AG08395 (cell line): ENCODE measurements at places on chromosomes 6 and 20.

DNA sequence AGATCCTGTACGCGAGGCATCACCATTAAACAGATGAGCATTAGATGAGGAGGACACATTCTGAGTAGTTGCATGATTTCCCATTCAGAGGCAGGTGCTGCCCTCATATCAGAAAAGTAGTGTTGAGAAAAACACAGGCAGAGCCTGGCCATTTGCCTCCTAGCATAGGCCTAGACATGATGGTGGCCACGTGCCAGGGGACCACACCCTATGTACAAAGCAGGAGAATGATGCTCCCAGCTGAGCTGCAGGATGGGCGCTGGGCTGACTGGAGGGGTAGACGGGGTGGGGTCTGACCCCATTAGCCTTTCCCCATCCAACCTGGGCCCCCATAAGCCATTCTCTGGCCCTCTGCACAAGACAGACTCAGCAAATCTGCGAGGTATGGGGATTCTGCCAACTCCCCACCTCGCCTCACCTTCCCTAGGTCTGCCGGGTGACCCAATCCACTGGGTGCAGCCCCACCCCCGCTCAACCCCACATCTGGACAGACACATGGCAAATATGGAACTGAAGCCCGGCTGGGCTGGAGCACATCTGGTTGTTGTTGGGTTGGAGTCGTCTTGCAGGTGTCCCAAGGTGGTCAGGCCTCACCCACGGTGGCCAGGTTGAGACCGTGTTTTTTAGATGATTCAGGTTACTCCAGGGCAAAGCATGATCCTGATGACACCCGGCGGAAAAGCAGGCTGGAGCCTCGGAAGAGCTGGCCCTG is 13.9 kb downstream of the PI16 start:
- DNase-seq: no peak

GRCh38 chr6:143026696-143027449 is 33.8 kb upstream of the AIG1 start:
- DNase-seq: no peak

- peak; percentile 60 for DNase-seq
Measured at GRCh38 chr6:32886681-32887383, 32.8 kb downstream of the PSMB9 start.

- no peak for DNase-seq
Measured at GRCh38 chr6:110334423-110335180, 23.5 kb downstream of the METTL24 start.

DNA sequence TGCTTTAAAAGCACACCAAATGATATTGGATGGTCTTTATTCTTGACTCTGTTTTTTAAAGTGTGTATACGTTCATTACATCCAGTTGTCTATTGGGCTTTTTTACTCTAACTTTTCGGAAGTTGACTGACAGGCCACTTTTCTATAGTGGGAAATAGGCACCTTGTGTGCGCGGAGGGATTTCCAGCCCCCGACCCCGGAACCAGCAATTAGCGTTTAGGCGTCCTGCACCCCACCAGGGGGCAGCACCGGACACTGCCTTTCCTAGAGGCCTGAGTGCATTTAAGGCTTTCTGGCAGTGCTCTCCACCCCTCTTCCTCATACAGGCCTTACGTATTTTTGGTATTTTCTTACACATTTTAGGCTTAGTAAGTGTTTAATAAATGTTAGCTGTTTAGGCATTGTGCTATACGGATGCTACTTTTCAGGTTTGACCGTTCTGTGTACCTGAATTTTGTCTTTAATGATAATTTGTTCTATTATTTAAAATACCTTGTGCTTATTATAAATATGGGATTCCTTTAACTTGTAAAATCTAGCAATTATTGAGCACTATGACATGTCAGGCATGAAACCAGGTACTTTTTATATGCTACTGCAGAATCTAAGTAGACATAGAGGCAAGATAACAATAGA is 231.8 kb downstream of the BCKDHB start:
- DNase-seq: no peak

DNA sequence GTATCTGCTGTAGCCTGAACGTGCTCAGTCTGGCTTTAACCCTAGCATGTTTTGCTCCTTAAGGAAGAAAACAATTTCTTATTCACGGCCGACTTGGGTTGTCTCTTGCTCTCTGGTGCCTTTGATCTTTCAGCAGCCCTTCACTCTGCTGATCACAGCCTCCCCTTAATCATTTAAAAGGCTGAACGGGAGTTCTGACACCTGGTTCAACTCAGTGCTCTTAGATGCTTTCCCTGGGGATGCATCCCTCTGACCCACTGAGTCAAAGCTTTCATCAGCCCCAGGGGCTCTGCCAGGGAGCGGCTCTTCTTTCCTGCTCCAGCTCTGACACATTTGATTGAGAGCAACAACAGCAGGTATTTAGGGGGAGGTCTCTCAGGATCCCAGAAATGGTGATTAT is 79.0 kb upstream of the FYN start:
- no peak for DNase-seq

- DNase-seq: no peak
Measured at GRCh38 chr20:24134284-24134683, 145.7 kb upstream of the GGTLC1 start.

GRCh38 chr20:51303731-51304670 is 238.5 kb downstream of the NFATC2 start:
- DNase-seq: no peak

GRCh38 chr20:60851826-60852704 is 400.0 kb upstream of the CDH4 start:
- no peak for DNase-seq

DNA sequence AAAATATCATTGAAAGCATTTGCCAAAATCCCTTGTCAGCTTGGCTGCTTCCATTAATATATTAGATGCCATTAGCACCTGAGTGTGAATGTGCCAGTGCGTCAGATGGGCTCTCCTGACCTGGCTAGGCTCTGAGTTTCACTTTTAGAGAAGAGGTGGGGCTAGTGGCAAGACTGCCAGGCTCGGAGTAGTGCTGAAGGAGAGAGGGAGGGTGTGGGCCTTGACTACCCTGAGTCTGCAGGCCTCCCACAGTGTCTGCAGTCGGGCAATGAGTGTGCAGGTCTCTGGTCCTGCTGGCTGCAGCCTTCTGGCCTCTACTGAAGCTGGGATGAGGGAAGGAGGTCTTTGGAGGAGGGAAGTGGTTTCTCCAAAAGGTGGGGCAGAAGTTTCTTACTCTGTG is 34.6 kb upstream of the PNPLA1 start:
- no peak for DNase-seq

DNA sequence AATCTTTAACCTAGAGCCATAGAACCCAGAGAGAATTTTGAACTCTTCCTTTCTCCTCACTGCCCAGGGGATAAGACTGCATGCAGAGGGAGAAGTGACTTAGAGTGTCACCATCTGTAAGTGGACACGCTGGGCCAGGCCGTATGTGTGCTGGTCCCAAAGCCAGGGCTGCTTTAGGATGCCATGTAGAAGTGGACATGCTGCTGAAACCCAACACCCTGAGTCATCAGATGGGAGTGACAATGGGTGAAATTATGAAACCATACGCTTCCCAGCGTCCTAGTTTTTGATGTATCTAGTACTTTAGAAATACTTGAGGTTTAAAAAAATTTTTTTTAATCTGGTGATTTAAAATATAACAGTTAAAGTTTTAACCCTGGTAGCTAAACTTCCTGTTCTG is 191.1 kb downstream of the FNDC1 start:
- DNase-seq: peak; percentile 48

DNA sequence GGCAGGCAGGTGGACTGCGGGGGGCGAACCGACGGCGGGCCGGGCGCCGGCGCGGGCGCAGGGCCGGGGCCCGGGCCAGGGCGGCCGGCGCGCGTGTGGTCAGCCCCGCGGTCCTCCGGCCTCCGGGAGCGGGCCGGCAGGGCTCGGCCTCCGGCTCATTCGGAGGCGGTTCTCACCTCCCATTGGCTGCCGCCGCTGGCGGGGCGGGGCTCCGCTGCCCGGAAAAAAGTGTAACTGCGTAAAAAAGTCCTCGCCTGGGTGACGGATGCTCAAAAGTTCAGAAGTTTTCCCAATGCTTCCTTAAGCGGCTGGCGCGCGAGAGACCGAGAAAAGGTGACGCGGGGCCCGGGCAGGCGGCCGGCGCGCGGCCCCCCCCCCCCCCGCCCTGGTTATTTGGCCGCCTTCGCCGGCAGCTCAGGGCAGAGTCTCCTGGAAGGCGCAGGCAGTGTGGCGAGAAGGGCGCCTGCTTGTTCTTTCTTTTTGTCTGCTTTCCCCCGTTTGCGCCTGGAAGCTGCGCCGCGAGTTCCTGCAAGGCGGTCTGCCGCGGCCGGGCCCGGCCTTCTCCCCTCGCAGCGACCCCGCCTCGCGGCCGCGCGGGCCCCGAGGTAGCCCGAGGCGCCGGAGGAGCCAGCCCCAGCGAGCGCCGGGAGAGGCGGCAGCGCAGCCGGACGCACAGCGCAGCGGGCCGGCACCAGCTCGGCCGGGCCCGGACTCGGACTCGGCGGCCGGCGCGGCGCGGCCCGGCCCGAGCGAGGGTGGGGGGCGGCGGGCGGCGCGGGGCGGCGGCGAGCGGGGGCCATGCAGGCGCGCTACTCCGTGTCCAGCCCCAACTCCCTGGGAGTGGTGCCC is at the start of gene FOXC1:
TSS of gene FOXC1 (plus strand) at position 268 of the 849 bp plus-strand sequence. CDS start at position 799, 531 bp downstream.
- peak; percentile 98 for DNase-seq

DNA sequence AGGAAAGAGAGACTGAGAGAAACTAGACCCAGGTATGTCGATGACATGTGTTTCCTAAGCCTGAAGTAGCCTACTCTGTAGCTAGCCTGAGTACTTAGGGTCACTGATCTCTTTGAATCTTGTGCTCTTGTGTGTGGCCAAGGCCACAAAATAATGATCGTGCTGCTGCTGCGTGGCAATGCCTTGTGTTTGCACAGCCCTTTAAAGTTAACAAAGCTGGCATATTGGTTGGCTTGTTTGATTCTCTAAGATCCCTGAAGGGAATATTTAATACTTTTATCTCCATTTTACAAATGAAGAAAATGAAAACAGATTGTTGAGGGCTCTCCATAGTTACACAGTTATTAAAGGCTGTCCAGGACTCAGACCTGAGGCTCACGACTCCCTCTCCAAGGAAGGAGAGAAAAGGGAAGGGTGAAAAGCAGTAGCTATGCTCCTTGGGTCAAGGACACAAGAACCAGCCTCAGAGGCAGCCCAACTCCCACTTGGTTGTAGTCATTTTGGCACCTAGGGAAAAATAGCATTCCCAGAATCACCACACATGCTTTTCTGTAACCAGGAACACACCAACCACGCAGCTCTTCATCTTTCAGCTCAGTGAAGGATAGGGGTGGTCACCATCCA is 130.7 kb downstream of the LRFN2 start:
- DNase-seq: no peak

- DNase-seq: no peak
Measured at GRCh38 chr6:25619217-25619616, 32.8 kb upstream of the SCGN start.

GRCh38 chr6:32244270-32244669 is 20.4 kb upstream of the NOTCH4 start:
- peak; percentile 22 for DNase-seq

DNA sequence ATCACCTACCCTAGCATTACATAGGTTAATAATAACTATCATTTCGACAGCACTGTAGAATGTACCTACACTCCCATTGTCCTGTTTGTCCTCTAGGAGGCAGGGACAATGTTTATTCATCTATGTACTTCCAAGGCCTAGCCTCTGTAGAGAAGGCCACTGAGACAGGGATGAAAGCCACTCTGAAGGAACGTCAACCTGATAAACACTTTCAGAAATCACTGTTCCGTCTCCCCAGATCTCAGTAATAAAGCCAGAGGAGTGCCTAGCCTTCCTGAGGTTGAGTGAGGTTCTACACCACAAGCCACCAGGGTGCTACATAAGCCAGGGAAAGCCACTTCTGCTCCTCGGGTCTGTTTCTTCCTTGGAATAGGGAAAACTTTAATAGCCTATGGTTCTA is 44.8 kb downstream of the POPDC3 start:
- peak; percentile 51 for DNase-seq

DNA sequence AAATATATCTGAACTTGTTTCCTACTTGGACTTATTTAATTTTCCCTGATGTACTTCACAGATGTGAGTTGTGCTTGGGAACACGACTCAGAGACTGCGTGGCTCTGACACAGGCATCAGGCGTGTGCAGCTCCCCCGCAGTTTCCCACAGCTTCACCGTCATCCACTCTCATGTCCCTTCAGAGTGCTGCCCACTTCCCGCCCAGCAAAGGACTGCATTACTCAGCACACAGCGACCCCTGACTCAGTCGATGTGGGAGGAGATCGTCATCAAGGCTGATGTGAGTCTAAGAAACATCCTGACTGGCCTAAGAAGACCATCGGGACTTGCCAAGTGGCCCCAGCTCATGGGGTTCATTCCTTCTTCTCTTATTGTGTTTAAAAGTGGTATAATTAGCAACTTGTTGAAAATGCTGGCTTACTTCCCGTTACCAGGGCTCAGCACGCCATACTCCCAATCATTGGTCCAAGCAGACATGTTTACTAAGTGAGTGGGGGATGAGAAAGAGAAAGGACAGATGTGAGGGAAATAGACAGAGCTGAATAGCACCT is 539.4 kb upstream of the JARID2 start:
- peak; percentile 90 for DNase-seq

DNA sequence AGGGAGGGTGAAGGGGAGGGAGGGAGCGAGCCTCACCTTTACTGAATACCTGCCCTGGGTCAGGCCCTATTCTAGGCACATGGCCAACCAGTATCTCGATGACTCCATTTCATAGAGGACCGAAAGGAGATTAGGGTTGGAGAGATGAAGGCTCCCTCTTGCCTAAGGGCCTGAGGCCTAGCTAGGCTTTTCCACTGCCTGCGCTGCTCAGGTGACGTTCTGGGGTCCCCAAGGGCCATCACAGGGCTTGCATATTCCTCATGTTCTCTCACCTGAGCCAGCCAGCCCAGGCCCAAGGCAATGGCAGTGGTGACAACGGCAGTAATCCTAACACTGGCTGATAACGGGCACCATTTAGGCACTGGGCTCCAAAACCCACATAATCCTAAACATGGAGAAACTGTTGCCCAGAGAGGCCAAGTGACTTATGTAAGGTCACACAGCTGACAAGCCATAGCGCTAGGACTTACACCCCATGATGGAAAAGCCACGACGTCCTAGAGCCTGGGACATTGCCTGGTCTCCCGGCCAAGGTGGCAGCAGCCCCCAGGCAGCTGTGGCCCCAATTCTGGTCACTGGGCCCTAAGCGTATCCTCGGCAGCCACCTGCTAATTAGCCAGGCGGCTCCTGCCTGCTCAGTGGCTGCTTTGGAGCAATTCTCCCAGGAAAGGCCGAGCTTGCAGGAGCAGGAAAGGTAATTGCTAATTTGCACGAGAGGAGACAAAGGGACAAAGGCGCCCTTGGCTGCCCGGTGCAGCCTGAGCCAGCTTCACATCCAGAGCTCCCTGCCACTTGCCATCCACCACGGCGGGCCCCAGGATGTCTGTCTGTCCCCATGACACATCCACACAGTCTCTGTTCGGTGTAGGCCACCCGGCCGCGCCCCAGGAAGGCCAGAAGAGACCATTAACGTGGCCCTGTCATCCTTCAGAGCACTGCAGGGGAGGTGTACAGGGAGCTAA is 21.5 kb downstream of the NOL4L start:
- DNase-seq: no peak
